T1000 (cell line): ENCODE measurements at places on chromosomes 11 and 22.

- DNase-seq, result no peak
Observed at GRCh38 chr11:9072626-9073176, 18.7 kb downstream of the SCUBE2 start.

DNA sequence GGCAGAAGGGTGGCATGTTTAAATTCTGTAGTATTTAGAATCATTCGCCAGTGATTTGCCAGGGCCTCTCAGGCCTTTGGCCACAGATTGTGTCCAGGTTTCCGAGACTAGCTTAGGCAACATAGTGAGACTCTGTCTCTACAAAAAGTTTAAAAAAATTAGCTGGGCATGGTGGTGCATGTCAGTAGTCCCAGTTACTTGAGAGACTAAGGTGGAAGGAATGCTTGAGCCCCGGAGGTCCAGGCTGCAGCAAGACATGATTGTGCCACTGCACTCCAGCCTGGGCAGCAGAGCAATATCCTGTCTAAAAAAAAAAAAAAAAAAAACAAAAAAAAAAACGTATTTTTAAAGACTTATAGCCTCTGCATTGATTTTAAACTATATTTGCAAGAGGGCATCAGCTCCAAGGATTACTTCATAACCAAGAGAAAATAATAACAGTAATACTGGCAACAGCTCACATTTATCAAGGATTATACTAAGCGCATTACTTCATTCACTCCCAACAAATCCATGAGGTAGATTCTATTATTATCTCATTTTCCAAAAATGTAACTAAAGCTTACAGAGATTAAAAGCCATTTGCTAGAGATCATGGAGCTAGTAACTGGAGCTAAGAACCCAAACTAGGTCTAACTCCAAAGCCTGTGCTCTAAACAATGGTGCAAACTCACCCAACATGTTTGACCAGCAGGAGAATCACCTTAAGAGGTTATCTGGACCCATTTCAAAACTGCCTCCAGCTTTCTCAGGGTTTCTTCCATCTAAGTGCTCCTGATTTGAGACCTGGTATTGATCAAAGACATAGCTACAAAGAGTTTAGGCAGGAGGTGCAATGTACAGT is 32.6 kb upstream of the SLC6A5 start:
- DNase-seq, result no peak

GRCh38 chr11:94793002-94793401 is 24.8 kb downstream of the AMOTL1 start:
- DNase-seq, result no peak

DNA sequence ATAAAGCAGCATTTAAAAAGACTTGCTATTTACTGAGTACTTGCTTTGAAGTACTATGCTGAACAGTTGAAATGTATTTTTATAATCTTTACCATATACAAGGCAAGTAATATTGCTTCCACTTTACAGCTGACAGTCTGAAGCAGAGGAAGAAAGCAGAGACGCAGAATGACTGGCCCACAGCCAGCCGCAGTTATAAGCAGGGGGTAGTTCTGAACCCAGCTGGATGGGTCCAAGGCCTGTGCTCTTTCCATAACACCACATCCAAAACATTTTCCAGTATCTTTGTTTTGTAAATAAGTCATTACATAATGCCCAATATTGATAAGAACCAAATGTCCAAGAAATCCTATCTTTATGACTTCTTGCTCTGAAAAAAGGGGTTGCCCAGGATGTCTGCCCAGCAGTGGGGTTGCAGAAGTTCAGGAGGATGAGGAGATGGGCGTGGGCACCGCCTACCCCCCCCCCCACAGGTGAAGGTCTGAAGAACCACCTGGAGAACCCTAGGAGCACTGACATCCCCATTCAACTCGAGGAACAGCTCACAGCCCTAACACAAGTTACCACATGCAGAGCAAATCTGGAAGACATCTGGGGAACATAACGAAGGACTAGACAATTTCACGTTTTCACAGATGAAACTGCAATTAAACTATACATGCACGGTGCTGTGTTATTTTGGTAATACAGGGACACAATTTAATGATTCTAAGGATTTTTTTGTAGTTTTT is 24.2 kb upstream of the YPEL1 start:
- DNase-seq, result no peak

- peak; percentile 82 for DNase-seq
Observed at GRCh38 chr11:9565822-9566560, 7.5 kb upstream of the WEE1 start.

DNA sequence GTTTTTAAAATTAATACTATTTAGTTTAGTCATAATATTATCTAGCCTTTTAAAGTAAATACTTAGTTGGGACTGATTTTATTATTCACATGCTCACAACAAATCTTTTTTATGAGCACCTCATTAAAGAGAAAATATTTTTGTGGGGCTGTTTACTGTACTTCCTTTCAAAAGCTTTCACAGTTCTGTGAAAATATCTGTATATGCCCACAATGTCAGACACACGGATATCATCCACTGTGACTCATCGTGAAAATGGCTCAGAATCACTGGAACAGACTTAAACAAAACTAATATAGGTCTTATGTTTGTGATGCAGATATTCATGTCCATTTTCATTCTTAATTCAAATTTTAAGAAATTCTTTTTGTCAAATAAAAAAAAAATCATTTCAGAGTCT is 305.2 kb downstream of the RAB38 start:
- no peak for DNase-seq

GRCh38 chr11:41920374-41920773 is 460.9 kb upstream of the LRRC4C start:
- DNase-seq, result no peak

- no peak for DNase-seq
Observed at GRCh38 chr11:64327375-64327774, 9.5 kb downstream of the PRDX5 start.

GRCh38 chr11:5252192-5252918 is 2.2 kb downstream of the HBG2 start:
- no peak for DNase-seq

GRCh38 chr22:45499746-45500145 is 2.9 kb upstream of the FBLN1 start:
- DNase-seq, result no peak

GRCh38 chr22:27292542-27293299 is 508.8 kb downstream of the MN1 start:
- DNase-seq, result no peak

DNA sequence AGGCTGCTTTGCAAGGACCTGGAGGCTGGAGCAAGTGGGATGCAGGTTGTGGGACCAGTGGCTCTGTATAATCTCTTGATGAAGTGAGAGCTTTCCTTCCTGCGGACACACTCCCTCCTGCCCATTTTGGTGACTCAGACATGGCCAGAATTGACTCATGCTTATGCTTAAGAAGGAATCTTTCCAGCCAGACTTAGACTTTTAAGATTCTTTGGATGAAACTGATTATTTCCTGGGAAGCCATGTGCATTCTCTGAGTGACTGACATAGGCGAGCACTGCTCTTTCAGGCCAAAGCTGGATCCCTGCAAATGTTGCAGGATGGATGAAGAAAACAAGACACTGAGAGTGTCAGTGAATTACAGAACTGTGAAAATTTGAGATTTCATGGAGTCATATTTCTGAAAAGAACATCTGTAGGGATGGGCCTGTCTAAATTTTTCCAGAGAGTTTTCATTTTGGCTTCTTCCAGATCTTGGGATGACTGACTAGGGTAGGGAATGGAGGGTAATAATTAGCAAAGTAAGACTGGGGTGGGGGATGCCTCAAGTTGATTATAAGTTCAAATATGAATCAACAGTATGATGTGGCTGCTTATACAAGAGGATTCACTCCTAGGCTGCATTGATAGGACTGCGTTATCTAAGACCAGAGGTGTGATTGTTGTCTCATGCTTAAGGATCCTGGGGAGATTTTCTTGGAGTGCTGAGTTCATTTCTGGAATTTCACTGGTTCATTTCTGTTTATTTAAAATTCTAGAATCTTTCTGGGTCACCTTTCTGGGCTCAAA is 195.8 kb downstream of the HIPK3 start:
- peak; percentile 4 for DNase-seq

DNA sequence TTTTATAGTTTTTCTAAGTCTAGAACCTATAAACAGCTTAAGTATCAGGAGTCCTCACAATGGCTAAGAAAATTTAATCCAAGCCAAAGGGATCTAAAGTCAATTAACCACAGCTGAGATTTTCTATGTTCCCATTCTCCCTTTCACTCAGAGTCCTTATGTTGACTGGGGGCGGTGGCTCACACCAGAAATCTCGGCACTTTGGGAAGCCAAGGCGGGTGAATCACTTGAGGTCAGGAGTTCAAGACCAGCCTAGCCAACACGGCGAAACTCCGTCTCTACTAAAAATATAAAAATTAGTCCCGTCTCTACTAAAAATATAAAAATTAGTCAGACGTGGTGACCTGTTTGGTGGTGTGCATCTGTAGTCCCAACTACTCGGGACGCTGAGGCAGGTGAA is 6.9 kb downstream of the RDX start:
- DNase-seq, result no peak

GRCh38 chr11:121654259-121654842 is 201.6 kb upstream of the SORL1-AS1 start:
- DNase-seq, result no peak

DNA sequence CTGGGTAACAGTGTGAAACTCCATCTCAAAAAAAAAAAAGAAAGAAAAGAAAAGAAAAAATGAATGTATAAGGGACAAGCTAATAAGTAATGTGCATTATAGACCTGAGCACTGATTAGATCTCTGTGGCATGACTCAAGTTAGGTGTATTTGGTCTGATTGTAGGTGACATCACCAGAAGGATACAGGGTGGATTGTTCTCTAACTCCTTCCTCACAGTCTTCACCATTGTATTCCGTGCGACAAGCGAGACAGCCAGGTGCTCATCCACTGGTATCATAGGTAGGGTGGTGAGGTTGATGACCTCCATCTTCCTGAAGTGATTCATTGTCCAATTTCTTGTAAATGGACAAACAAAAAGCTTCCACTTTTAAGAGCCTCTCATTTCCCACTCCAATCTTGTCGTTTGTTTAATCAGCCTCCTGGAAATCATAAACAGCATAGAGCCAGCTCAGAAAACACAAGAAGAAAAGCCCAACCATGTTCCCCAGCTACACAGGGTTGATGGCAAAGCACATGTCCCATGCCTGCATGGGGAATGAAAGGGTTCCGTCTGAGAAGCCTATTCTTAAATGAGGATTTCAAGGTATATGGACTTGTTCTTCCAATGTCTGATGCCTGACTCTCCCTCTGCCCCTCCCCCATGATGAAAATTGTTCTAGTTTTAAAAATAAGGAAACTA is 6.2 kb downstream of the FAM227A start:
- no peak for DNase-seq

GRCh38 chr11:69298267-69299022 is 4.5 kb downstream of the MYEOV start:
- DNase-seq, result peak; percentile 34

DNA sequence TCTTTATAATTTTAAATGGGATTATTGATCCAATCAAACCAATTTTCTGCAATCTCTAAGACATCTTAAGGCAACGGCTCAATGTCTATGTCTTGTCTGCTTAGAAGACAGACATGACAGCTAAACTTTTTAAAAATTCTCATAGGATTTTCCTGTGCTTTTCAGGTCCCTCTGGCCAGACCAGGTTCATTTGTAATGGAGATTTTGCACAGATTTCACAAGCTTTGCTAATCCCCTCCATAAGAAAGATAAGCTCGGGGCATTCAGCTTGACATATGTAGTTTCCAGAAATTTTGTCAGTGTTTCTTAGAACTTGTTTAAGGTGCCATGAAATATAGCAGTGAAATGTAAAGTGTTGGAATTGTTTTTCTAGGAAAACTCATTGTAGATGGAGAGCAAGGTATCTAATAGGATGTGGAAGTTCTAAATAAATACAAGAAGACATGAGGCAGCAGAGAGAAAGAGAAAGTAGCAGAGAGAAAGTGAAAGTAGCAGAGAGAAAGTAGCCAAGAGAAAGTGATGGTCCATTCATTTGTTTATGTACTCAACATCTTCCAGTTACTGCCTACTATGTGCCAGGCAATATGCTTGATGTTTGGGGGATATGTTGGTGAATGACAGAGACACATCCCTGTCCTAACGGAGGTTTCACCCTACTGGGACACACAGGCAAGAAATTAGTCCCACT is 219.1 kb upstream of the ARHGAP42 start:
- no peak for DNase-seq

- DNase-seq, result peak; percentile 71
Observed at GRCh38 chr22:21942407-21943343, 10.0 kb downstream of the PPM1F start.

DNA sequence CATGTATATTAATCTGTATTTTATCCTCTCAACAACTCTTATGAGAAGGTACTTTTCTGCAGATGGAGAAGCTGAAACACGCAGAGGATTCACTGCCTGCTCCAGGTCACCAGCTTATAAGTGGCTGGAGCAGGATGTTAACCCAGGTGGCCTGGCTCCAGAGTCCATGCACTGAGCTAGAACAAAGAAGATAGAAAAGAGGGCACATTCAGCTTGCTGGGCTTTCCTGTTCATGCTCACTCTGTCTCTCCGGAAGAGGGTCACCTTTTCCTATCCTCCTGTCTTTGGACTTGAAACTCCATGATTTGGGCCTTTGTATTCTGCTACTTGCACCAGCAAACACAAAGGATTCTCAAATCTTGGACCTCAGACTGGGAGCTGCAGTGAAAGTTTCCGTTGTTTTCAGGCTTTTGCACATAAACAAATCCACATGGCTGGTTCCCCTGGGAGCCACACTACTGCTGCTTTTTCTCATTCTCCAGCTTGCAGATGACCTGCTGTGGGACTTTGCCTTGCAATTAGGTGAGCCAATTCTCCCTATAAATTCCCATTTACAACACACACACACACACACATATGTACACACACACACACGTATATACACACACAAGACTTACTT is 117.3 kb upstream of the GRK3 start:
- DNase-seq, result no peak

DNA sequence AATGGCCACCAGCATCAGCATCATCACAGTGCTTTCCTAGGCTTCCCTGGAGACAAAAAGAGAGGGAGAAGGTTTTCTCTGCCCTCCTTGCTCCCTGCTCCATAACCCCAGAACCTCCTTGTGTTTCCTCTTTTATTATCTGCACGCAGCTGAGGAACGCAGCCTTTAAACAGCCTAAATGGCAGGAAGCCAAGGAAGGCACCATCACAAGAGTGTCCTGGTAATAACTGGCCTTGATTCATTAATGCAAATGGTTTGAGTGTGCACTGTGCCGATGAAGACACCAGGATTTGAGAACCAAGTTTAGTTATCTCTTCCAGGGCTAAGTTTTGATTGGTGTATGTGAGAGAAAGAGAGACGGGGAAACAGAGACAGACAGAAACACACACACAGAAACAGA is 29.4 kb upstream of the DRD2 start:
- no peak for DNase-seq
